Immature natural killer cell (primary cell): ENCODE measurements at places on chromosomes 6 and 20. TPM values are rescaled to one million over a fixed set of nuclear protein-coding genes. Genes with fewer than 3 reads are reported as not detected.

FAM83C gene
- not detected for polyA plus RNA-seq

GABRR2 gene
- polyA plus RNA-seq: not detected

HLA-DQA1 gene
- polyA plus RNA-seq: 53.1 TPM

FOXF2 gene
- polyA plus RNA-seq: not detected

LY6G6D gene
- not detected for polyA plus RNA-seq
